ENCODE measurements at places on chromosomes 6 and 20.

DNA sequence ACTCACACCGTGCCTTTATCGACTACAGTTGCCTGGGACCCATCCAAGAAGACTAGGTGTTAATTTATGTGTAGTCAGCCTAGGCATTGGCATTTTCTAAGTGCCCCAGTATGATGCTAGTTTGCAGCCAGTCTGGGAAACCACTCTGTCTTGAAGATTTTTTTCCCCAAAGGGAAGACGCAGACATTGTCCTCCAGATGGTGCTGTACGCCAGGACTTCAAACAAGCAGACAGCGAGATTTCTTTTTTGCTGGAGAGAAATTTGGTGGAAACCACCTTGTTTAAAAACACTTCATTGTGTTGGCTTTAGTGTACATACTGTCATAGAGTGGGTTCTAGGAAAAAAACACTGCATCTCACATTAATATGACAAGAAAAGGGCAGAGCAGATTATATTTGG lies 30.0 kb downstream of the ALDH5A1 start:
- peak; percentile 30 for DNase-seq

- no peak for DNase-seq
Measured at GRCh38 chr6:128676456-128676855, 156.1 kb upstream of the PTPRK start.

DNA sequence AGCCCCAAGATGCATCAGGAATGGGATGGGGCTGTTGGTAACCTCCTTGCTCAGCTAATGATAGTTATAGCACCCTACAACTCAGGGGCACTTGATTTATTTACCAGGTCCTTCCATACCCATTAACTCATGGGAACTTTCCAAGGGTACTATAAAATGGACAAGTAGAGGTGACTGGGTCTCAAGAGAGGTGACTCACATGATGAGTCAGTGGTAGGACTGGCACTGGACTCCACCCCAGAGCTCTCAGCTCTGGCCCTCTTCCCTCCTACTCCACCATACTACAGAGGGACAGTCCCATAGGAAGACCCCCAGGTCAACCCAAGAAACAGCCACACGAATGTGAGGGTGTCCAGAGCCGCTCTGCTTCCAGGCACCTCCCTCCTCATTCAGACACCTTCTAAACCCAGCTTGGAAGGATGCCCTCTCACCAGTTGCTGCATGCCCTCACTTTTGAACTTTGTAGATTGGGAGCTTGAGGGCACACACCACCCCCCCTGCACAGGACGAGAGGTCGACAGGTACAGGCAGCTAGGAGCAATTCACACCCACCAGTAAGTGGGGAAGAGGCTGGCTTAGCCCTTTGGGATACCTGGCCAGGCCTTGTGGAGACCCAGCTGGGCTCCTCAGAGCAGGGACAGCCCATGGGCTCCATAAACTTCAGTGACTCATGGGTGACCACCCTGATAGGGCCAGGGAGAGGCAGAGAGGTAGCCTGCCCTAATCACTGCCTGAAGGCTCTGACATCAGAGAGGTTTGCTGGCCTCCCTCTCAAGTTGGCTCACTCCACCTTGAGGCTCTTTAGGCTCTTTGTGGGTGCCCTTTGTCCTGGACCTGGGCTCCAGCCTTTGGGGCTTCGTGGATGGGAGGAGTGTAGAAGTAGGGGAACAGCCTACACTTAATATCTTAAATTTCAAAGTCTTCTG lies 81.6 kb upstream of the MLN start:
- no peak for DNase-seq

DNA sequence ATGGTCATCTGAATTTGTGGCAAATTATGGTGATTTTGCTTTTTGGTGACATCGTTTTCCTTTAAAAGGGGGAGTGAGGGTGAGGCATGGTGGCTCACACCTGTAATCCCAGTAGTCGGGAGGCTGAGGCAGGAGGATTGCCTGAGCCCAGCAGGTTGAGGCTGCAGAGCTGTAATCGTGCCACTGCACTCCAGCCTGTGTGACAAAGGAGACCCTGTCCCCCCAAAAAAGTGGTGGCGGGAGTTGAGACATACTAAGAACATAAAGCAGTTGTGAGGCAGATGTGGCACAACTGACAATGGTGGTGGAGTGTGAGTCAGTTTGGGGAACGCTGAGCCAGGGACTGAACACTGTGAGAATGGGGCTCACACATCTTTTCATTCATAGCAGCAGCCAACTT lies 45.5 kb downstream of the ADNP start:
- no peak for DNase-seq

GRCh38 chr6:69427882-69428281 lies 368.9 kb downstream of the LMBRD1 start:
- no peak for DNase-seq

DNA sequence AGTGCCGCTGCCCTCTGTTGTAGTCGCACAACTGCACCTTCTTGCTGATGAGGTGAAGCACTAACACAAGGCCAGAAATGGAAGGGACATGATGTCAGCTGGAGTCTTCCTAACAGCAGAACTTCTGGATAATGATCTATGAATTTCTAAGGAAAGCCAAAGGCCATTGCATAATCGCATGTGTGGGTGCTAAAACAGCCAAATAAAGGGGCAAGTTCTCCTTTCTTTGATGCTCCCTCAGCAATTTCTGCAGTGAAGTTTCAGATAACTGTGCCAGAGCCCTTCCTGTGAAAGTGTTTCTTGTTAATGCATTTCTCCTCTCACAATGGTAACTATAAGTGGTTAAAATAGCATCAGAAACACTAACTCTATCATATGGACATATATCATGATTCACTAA lies 8.0 kb upstream of the F13A1 start:
- DNase-seq = no peak

- no peak for DNase-seq
Measured at GRCh38 chr6:83378621-83379388, 52.0 kb downstream of the ME1 start.

DNA sequence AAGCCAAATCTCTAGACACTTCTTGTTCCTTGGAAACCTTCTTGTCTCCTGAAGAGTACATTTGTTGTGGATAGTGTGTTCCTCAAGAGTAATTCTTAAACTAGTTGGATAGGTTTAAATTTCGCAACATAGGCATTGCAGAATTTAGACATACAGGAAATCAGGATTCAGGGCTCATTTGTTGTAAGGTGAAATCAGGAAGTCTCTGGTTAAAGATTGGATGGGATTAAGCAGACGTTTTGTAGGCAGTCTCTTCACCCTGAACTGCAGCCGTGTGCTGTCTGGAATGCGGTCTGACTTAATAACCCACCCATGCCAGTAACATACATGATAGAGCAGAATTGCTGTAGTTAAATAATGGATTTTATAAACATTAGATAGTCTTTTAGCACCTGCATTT lies 21.7 kb downstream of the HIVEP1 start:
- no peak for DNase-seq

- no peak for DNase-seq
Measured at GRCh38 chr6:11833626-11834592, 55.3 kb upstream of the ADTRP start.

DNA sequence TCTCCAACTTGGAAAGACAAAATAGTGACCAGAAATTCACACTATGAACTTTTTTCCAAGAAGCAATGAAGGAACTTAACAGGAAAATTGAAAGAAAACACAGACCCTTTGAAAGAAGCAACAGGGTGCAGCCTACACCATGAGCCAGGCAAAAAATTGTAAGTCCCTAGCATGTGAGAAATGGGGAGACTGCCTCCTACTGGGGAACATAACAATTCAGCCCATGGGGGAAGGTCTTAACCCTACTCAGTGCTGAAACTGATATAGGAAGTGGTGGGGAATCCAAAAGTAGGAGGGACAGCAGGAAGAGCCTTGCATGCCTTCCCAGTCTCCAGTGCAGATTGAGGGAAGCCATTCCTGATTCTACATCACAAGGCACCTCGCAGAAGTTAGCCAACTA lies 235.1 kb upstream of the UFL1 start:
- DNase-seq = no peak

GRCh38 chr6:106612671-106613416 lies 16.5 kb downstream of the RTN4IP1 start:
- no peak for DNase-seq

- peak; percentile 51 for DNase-seq
Measured at GRCh38 chr6:25027221-25027916, 91.6 kb upstream of the RIPOR2 start.

DNA sequence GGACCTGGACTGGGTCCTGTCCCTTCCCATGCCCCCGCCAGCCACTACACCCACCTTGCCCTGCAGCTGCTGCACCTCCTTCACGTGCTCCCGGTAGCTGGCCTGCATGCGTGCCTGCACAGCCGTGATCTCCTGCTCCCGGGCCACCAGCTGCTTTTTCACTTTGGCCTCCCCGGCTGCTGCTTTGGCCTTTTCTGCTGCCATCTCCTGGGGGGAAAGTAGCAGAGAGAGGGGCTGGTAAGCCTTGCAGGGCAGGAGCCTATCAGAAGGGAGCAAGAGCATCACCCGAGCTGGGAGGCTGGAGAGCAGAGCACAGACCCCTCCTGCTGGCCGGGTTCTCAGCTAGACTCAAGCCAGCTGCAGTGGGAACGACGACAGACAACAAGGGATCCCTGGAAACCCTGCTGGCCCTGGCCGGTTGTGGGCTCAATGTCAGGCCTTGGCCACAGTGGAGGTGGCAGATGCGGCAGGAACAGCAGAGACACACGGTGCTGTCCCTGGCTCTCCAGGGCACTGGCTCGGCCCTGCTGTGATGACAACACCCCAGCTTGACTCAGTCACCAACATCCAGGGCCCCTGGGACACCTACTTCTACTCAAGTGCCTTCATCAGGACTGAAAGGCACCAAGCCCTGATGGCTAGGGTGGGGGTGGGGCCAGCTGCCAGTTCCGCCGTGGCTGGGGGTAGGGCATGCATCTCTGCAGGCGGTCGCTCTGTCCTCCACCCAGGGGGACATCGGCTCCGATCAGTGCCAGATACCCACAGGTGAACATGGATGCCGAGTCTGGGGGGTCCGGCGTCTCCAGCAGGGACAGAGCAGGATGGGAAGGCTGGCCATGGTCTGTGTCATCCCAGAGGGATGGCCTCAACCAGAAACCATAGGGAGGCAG lies 45.3 kb downstream of the RRBP1 start:
- no peak for DNase-seq

DNA sequence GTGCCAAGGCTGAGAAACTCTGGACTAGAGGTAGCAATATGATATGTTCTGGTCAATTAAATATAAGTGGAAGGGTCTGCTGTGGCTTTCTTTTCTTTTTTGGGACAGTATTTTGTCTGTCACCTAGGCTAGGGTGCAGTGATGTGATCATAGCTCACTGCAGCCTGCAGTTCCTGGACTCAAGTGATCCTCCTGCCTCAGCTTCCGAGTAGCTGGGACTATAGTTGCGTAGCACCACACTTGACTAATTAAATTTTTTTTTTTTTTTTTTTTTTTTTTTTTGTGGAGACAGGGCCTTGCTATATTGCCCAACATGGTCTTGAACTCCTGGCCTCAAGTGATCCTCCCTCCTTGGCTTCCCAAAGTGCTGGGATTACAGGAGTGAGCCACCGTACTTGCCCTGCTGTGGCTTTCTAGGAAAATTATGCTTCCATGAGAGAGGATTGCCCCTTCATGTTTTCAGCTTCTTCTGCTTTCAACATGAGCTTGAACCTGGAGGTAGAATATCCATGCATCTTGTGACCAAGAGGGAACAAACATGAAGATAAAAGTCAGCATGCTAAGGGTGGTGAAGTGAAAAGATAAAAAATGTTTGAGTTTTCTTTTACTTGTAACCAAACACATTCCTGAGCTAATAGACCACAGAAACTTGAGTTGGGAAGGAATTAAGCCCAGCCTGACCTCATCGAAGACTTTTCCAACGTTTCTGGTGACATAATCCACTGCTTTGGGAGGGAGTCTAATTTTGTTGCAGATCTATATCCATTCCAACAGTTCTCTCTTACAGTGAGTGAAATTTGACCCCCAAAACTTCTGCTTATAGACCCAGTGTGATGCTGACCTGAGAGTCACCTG lies 75.1 kb downstream of the CARMIL1 start:
- DNase-seq = no peak

GRCh38 chr6:81750681-81751387 lies 1.6 kb downstream of the TENT5A start:
- no peak for DNase-seq

DNA sequence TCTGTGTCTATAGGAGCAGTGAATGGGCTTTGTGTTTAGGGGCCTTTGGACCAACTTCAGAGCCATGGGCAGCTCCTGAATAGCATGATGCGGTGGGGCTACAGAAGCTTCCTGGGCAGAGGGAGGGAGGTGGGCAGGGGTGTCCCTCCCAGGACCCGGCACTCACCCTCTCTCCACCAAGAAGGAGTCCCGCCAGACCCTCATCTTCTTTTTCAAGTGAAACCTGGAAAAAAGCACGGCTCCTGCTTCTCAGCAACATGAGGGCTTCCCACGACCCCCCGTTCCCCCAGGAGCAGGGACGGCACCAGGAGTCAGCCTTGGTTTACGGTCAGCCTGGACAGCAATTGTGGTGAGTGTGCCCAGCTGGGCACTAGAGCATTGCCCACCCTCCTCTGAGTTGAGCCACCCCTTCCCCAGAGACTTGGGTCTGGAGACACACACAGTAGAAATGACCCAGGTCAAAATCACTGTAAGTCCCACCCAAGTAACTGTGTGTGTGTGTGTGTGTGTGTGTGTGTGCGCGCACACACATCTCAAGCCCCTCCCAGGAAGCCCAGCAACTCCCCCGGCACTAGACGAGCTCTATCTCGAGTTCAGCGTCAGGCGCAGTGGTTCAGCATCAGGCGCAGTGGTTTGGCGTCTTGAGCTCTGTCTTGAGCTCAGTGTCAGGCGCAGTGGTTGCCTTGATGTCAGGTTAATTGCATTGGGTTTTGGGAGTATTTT lies 108.2 kb downstream of the SULF2 start:
- no peak for DNase-seq

- no peak for DNase-seq
Measured at GRCh38 chr20:8322662-8323217, 190.7 kb downstream of the PLCB1 start.

- DNase-seq = no peak
Measured at GRCh38 chr6:102619585-102619984, 1226.1 kb downstream of the GRIK2 start.

DNA sequence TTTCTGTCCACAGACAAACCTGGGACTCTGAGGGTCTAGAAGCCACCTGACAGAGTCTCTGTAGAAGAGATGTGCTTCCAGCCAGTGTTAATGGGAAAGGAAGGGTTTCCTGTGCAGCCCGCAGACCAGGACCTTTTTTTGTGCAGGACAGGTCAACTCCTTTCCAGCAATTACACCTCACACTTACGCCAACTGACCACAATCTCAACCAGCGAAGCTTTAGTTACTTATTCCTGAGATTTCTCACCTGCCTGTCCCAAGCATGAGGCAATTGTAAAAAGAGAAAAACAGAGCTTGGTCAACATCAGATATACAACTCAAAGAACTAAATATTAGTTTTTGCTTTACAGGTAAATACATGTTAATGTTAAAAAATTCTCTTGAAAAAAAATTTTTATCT lies 393.8 kb upstream of the ID4 start:
- DNase-seq = no peak

GRCh38 chr6:44935693-44936300 lies 392.3 kb upstream of the RUNX2 start:
- DNase-seq = no peak

DNA sequence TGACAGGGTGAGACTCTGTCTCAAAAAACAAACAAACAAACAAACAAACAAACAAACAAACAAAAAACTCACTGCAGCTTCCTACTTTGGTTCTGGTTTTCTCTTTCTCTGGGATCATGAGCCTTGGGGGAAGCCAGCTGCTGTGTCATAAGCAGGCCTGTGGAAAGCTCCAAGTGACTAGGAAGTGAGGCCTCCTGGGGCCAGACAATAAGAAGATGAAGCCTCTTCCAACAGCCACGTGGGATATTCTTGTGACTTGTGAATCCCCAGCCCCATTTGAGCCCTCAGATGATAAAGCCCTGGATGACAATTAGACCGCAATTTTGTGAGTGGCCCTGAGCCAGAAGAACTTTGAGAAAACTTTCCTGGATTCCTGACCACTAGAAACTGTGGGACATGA lies 11.4 kb downstream of the HLA-A start:
- no peak for DNase-seq
